ENCODE measurements at places on chromosomes 5 and 9. TPM values are rescaled to one million over a fixed set of nuclear protein-coding genes. Genes with fewer than 3 reads are reported as not detected.

Gene WDR38
- total RNA-seq = not detected

Gene PCDHA9
- 0.68 TPM for total RNA-seq

Gene CDHR2
- 1.1 TPM for total RNA-seq

DNA sequence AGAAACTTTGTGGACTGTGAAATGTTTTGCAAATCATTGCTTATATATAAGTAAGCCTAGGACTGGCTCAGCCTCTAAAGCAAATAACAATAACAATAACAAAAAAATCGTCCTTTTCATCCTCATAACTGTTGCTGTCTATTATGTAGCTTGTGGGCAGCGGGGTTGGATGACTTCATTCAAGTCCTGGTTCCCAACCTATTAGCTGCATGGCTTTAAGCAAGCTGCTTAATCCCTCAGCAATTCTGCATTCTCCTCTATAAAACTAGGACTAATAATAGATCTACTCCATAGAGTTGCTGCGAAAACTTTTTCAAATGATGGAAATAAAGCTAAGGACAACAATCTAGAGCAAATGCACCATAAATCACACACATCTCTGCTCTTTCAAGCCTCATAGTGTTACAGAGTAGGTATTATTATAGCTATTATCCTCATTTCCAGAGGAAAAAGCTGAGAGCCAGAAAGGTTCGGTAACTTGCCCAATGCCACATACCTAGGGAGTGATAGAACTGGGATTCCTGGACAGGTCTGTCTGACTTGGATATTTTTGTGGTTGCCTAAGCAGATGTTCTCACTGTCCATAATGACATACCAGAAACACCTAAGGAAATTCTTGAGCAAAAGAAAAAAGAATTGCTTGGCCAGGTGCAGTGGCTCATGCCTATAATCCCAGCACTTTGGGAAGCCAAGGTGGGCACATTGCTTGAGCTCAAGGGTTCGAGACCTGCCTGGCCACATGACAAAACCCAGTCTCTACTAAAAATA, 98.8 kb upstream of the ADRA1B start:
- DNase-seq = no peak

- peak; percentile 88 for DNase-seq
Measured at GRCh38 chr9:696332-697323, 144.9 kb upstream of the DMRT1 start.

DNA sequence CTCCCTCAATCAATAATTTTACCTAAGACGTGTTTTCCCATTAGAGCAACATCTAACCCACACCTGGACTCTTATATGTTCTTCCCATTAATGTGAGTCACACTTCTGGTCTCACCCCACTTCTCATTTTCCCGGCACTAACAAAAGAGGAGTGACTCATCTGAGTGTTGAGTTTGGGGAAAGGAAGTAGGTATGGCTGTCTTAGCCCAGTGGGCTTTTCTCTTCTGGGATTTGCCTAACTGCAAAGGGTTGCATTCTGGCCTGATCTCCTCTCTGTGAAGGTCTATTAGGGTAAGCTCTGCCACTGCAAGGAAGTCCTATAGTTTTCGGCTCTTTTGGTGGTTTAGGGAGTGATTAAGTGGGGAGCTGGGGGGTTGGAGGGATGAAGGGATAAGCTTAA, 195.6 kb downstream of the KIAA0825 start:
- no peak for DNase-seq

DNA sequence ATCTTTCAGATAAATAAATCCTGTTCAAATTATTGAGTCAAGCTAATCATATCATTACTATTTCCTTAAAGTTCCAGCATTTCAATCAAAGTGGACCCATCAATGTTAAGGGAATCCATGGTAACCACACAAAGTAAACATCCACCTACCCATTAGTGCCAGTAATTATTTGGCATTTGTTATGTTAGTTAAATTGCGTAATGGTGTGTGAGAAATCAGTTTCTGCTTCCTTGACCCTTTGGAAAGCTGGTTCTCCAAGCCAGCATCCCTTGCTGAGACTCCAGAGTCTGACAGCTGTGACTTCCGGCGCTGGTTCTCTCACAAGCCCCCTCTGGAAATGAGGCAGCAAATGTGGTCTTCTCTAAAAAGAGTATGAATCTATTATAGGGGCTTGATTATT, 308.6 kb upstream of the EFNA5 start:
- DNase-seq = no peak

DNA sequence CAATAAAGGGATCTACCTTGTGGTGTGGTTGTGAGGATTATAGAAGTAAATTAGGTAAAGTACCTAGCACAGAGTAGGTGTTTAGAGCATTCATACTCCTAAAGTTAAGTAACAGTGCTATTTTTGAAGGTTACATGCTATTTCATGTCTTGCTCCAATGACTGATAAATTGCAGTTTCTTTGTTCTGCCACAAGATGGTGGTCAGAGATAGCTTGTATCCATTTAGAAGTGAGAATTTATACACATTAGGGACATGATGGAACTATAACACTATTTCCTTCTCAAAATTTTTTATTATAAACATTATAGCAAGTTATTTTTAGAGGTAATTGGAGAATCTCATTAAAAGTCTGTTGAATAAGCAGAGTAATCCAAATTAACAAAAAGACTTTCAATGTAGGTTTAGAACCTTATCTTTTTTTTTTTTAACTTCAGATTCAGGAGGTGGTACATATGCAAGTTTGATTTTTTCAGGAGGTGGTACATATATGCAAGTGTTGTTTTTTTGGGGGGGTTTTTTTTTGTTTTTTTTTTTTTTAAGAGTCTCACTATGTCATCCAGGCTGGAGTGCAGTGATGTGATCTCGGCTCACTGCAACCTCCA, 17.1 kb downstream of the MTREX start:
- no peak for DNase-seq

GRCh38 chr5:152456815-152457443, 51.9 kb upstream of the NMUR2 start:
- no peak for DNase-seq

DNA sequence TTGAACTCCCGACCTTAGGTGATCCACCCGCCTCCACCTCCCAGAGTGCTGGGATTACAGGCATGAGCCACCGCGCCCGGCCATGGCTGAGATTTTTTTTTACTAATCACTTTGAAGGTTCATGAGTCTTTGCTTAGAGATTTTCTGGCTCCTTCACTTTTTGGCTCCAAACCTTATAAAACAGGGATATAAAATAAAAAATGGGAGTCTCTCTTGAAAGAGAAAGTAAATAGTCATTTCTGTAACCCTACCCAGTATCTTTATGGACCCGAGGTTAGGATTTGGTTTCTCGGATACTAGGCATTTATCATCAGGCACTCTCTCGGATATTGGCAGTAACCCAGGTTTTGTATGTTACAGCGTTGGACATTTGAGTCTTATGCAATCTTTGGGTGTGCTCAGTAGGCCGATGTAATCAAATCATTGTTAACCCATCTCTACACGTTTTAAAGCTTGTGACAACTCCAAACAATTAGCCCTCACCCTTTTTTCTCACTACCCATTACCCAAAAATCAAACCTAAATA, 25.3 kb downstream of the STXBP1 start:
- no peak for DNase-seq

DNA sequence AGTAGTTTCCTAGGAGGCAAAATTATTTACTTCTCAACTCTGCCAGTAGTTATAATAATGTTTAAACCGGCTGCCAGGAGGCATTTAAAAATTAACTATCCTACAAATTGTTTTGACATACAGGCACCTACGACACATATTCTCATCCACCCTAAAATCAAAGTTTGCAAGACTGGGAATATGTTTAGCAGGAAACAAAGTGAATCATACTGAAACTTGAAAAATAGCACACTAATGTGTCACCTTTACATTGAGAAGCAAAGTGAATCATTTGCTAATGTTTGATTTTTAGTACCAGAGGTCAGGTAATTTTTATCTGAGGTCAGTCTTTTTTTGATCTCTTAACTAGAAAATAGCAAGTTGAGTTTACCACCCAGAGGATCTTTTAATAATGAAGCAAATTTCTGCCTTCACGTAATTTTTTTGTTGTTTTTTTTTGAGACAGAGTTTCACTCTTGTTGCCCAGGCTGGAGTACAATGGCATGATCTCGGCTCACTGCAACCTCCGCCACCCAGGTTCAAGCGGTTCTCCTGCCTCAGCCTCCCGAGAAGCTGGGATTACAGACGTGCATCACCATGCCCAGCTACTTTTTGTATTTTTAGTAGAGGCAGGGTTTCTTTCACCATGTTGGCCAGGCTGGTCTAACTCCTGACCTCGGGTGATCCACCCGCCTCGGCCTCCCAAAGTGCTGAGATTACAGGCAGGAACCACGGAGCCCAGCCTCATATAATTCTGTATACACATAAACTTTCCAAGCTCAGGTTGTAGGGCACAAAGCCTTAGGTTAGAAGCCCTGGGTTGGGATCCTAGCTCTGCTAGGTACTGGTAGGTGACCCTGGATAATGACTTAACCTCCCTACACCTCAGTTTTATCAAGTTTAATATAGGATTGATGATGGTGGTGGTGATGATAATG, 124.3 kb downstream of the UGCG start:
- DNase-seq = no peak

DNA sequence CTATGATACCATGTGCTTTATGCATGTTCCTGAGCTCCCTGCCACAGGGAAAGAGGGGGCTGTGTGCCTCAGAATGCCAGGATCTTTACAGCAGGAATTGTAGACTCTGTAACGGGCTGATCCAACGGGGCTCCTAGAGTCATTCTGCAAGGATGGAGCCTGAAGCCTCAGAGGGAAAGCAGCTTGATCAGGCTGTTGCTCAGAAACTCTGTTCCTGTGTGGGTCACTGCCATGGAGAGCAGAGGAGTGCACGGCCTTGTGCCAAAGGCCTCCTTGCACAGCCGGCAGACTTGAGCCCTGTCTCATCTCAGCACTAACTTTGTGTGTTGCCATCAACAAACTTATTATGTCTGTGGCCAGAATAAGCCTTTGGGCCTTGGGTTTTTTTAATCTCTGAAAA, 51.8 kb downstream of the AMBP start:
- DNase-seq = peak; percentile 27

GRCh38 chr9:91102269-91102668, 259.4 kb downstream of the AUH start:
- DNase-seq = no peak

- DNase-seq = no peak
Measured at GRCh38 chr5:175246242-175246888, 197.6 kb downstream of the DRD1 start.

- no peak for DNase-seq
Measured at GRCh38 chr9:112361601-112362000, 18.3 kb upstream of the HSDL2 start.

DNA sequence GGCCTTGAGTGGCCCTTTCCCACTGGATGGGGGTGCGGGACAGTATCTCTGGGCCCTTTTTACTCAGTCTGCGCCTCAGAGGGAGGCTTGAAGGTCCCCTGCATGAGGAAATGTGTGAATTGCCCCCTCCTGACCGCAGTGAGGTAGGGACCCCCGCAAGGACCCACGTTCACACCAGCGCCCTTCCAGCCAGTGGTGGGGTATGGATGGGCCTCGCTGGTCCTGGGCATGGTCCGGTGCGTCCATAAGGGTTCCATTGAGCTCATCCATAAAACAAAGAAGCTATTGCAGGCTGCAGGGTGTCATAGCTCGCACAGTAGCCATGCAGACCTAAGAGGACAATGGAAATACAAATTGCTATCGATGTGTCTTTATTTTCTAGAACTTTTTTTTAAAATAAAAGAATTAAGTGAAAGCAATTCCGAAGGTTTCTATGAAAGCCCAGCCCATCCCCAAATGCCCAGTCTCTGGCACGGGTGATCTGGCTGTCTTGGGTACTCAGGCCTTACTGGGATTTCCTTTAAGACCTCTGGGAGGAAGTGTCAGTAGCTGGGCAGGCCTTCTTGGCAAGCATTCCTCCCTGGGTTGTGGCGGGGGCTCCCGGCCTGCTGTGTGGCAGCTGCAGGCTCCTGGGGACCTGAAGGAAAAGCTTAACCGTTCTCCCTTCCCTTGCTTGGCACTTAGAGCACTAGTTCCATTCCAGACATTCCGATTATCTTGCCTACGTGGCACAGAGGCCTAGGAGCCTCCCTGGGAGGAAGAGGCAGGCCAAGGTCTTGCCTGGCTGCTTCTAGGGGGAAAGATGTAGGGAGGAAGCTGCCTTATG, 1.5 kb upstream of the SEMA5A start:
- DNase-seq = no peak

DNA sequence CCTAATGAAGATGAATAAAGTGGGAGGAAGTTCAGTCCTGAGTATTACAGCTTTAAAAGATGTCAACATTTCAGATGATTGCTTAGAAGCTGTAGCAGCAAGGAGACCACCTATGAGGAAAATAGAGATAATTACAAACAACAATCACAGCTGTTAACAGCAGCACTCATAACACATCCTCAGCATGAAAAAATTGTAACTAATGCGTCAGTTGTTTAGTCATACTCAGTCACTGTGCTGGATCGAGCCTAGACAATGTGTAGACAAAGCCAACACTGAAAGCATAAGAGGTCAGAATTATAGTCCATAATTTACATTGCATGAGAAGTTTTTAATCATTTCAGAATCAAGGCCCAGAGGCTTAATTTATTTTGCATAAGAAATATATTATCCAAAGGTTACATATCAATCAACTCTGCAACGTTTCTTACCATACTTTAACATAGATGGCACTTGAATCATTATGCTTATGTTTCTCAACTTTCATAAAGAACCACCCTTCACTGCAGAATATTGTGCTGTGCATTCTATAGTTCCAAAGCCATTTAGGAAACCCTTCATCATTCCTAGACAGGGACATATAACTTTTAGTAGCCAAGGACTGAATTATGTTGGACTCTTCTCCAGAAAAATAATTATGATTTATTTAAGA, 60.2 kb upstream of the HAPLN1 start:
- DNase-seq = no peak

GRCh38 chr5:176610435-176610773, 448 bp upstream of the GPRIN1 start:
- no peak for DNase-seq

- peak; percentile 96 for DNase-seq
Measured at GRCh38 chr5:134758504-134759341, at the start of gene DDX46. TSS of gene DDX46 (plus strand) at chr5:134758779. CDS start at chr5:134758939, 160 bp downstream.

DNA sequence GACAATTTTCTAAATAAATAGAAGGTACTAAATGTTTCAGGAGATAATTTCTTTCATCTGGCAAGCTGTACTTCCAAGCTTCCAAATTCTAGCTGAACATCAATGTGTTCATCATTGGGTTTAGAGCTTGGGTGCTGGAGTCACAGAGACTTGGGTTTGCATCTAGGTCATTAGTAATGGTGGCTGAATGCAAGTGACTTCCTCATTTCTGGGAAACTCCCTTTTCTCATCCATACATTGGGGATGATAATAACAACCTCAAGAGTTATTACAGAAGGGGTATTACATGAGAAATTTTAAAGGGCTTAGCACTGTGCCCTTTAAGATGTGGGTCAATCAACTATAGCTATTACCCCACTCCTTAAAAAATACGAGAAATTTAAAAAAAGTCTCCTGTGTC, 41.1 kb upstream of the KLF4 start:
- no peak for DNase-seq

All from sigmoid colon (tissue), 7 donors.